ENCODE measurements at places on chromosomes 4 and X. TPM values are rescaled to one million over a fixed set of nuclear protein-coding genes. Genes with fewer than 3 reads are reported as not detected.

The CLNK gene
- total RNA-seq = not detected

The ZNF630 gene
- total RNA-seq = 2.7 TPM

The CRMP1 gene
- total RNA-seq = not detected

The ADH7 gene
- total RNA-seq = not detected

The KCNE5 gene
- total RNA-seq = 0.20 TPM

The MAGEA12 gene
- not detected for total RNA-seq

DNA sequence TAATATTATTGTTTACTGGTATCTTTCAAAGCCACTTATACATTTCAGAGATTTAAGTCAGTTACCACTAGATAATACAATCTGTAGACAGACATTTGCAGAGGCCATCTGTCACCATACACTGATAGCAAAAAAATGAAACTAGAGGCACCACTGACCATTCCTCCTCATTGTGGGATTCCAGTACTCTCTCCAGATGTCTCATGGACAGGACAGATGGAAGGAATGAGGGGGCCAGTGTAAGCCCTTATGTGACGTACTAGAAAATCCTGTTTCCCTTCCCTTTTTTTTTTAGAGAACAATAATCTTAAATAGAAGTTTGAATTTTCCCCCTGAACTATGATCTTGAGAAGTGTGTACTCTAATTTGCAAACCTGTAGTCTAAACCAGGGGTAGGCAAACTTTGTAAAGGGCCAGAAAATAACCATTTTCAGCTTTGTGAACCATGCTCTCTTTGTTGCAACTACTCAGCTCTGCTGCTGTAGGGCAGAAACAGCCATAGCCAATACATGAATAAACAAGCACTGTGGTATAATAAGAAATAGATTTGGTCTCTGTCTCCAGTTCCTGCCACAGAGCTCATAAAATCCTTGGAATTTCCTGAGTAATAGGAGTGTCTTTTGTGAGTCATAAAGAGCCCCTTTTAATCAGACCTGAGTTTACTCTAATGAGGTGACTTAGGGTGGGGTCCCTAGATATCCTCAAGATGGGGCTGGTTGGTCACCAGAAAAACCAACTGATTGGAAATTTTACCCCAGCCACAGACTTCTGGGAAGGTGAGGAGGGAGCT, 90.4 kb downstream of the MOSPD2 start:
- no peak for DNase-seq

DNA sequence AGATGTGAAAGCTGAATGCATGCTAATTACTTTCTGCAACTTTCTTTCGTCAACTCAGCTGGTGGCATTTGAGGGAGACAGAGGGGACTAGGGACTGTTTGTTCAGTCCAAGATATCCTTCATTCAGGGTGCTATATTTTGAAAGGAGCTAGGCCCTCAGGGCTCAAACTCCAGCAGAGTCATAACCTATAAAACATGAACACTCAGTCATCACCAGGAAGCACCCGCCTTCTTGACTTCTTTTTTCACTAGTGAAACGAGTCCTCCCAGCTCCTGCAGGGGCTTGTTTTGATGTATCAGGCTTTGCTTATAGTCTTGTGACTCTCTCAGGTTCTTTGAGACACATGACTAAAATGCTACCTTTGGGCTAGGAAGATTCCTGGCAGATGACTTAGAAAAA, 230.6 kb downstream of the PCDH7 start:
- DNase-seq = peak; percentile 71

GRCh38 chr4:24702281-24702680, 93.1 kb upstream of the SOD3 start:
- DNase-seq = no peak

DNA sequence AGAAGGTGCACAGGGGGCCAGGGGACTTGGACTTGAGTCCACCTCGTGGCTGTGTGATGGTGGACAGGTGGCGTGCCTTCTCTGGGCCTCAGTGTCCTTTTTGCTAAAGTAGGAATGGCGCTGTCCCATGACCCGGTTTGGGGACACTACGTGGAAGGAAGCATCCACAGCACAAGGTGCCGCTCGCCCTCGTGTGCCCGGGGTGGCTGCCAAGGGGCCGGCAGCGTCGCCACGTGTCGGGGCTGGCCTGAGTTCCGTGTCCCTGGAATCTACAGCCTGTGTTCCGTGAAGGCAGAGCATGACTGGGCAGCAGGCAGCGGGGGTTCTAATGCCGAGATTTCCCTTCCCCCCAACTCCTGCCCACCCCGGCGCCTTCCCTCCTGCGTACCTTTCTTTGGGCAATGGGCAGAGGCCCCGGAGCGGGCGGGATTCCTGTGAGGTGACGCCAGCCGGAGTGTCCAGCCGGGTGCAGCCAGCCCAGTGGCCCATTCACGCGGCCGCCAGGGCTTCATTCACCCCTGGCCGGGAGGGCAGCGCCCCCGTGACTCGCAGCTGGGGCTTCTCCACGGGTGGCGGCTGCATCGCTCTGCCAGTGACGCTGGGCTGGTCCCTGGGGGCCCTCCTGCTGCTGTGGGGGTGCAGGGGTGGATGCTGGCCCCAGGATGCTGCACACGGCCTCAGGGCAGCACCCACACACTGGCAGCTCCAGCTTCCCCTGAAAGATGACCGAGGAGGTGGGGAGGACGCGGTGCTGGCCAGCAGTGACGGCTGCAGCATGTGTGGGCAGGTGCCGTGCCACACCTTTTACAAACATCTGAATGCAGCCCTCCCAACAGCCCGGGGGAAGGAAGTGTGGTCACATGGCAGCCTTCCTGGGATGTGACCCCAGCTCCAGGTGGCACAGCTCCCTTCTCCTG, 21.2 kb downstream of the DOK7 start:
- peak; percentile 46 for DNase-seq

DNA sequence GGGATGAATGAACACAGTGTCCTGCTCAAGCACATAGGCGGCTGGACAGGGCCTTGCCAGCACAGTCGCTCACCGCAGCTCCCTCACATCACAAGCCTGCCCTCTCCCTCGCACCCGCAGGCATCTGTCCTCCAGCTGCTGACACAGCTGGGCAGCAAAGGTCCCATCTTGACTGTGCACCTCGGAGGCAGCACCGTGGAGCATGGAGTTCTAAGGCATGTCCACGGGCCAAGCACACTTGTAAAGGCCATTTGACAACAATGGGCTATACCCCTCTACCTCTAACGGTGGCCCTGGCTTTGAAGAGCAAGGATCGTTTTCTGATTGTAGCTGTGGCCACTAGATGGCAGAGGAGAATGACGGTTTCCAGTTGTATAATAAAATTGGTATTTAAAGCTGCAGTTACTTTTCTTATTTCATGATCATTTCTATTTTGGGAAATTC, 53.8 kb downstream of the APLN start:
- no peak for DNase-seq

GRCh38 chr4:109683621-109684253, 19.5 kb downstream of the CASP6 start:
- DNase-seq = no peak

- no peak for DNase-seq
Observed at GRCh38 chr4:76582817-76583087, 147.7 kb downstream of the SHROOM3 start.

- DNase-seq = no peak
Observed at GRCh38 chr4:73281396-73281795, 22.8 kb upstream of the ANKRD17 start.
